ENCODE measurements at places on chromosomes 2 and 18. TPM values are rescaled to one million over a fixed set of nuclear protein-coding genes. Genes with fewer than 3 reads are reported as not detected.

Gene NOL4
- total RNA-seq = not detected

Gene KIAA2012
- total RNA-seq = not detected

Gene TUBB8B
- 0.11 TPM for total RNA-seq

Gene GCC2
- 16.0 TPM for total RNA-seq

Gene CRYGA
- not detected for total RNA-seq

Gene TMEM182
- total RNA-seq = 0.22 TPM

Gene SCYGR4
- not detected for total RNA-seq

Gene SLC5A7
- total RNA-seq = not detected

Gene SLC4A3
- 0.26 TPM for total RNA-seq

Gene ATG4B
- 68.6 TPM for total RNA-seq

Gene LHCGR
- not detected for total RNA-seq

Gene LRRC30
- total RNA-seq = not detected

Gene HS1BP3
- total RNA-seq = 20.9 TPM

Gene DPP10
- under 0.01 TPM for total RNA-seq

Gene RAMP1
- not detected for total RNA-seq

Measured in dermis lymphatic vessel endothelial cell (primary cell).